Forelimb muscle (tissue), 1 donor: ENCODE measurements at places on chromosomes 2 and 18. TPM values are rescaled to one million over a fixed set of nuclear protein-coding genes. Genes with fewer than 3 reads are reported as not detected.

- no peak for DNase-seq
These were observed 183.5 kb downstream of the GLI2 start for GRCh38 chr2:120919216-120919615.

DNA sequence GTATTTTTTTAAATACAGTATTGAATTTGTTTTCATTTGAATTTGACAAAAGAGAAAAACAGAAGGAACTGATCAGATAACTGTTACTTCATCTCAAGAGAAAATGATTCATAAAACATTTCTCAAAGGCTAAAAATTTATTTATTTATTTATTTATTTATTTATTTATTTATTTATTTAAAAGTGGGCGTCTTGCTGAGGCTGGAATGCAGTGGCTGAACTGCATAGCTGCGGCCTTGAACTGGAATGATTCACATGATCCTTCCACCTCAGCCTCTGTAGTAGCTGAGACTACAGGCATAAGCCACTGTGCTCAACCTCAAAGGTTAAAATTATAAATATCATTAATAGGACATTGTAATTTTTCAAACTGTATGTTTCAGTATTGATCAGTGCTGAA is 4.5 kb upstream of the PUM2 start:
- no peak for DNase-seq

- DNase-seq: no peak
These were observed 698.2 kb downstream of the TRIB2 start for GRCh38 chr2:13414897-13415296.

DNA sequence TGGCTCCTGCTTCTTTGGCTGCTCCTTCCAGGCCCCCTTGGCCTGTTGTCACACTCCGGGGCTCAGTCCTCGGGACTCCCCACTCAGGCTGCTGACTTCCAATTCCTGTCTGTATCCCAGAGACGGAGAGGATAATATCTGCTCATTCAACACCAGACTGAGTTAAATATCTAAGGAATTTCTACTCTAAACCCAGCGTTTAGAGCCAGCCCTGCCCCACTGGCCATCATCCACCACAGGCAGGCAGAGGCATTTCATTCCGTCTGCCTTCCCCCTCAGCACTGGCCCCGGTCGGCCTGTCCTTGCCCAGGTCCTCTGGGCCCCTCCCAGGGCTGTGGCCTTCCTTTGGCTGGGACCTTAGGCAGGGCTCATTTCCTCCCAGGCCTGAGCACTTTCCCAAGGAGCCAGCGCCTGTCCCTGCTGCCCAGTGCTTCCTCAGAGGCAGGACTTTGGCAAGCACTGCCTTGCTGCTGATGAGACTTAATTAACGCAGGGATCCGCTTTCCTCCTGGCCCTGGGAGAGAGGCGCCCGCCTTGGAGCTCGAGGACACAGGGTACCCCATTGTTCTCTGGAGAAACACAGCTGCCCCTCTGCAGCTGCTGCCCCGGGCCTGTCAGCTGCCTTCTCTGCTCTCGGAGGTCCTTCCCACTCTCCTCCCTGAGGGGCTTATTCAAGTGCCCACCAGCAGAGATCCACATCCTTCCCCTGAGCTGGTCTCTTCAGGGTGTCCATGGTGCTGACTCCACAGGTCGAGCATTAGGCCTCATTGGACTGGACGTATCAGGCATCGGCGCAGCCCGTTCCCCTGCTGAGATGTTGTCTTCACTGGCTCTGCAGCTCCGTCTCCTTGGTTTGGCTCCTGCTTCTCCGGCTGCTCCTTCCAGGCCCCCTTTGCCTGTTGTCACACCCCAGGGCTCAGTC is 42.8 kb downstream of the ATOH8 start:
- DNase-seq: no peak

DNA sequence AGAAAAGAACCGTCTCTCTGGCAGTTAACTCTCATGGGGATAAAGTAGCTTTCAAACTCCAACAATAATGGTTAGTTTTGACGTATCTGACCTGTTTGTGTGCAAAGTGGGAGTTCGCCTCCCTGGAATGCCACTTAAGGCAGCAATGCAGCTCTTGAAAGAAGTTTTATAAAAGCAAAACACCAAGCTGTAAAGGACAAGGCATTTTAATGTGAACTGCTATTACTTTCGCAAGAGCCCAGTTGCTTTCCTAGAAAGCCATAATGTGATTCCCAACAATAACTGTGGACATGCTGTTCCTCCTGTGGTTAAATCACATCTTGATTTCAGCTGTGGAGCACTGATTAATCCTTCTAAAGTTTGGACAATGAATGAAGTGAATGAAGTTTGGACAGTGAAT is 303.7 kb downstream of the PTPRM start:
- DNase-seq: no peak

GRCh38 chr2:98772536-98772935 is 41.6 kb upstream of the MGAT4A start:
- no peak for DNase-seq

GRCh38 chr2:118723394-118723793 is 124.1 kb downstream of the EN1 start:
- no peak for DNase-seq

DNA sequence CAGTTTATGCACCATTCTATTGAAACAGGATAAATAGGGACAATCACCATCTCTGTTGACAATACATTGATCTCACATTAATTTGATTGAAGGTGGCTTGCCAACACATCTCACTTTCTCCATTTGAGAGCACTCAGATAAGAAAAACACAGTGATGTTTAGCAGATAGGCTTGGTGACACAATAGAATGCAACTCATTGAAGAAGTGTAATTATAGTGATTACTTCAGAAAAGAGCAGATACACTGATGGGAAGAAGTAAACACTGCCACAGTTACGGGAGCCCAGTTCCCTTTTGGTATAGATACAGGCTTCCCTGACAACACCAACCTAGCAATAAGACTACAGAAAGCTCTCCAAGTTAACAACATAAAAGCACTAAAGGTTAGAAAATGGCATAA is 89.1 kb downstream of the FIGN start:
- DNase-seq: no peak

- no peak for DNase-seq
These were observed 201.9 kb upstream of the APCDD1 start for GRCh38 chr18:10252494-10252893.

DNA sequence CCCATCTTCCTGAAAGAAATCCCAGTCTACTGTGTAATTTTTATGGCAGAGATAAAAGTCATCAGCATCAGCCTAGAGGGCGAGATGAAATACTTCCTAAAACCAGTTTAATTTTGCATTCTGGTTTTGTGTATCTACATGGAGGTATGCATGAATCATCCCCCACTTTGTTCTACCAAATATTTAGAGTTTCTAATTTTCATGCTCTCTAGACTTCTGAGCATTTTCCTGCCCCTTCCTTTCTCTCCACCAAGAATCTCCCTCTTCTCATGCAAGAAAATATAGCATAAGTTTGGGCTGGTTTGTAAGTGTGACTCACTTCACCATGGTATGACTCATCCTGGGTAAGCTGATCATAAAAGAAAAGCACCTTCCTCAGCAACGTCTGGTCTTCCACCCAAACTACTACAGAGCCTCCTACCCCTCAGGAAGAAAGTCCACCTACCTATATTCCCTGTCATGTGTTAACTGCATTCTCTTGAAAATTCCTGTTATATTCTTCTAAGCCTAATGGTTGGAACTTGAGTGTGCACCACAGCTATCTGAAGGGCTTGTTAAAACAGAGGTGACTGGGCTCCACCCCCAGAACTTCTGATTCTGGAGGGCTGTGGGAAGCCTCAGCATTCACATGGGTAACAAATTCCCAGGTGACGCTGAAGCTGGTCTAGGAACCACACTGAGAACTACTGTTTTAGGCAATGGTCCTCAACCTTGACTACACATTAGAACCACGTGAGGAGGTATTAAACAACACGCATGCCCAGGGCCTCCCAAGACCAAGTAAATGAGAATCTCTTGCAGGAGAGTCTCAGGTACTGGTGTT is 37.4 kb upstream of the RAPGEF4 start:
- no peak for DNase-seq

DNA sequence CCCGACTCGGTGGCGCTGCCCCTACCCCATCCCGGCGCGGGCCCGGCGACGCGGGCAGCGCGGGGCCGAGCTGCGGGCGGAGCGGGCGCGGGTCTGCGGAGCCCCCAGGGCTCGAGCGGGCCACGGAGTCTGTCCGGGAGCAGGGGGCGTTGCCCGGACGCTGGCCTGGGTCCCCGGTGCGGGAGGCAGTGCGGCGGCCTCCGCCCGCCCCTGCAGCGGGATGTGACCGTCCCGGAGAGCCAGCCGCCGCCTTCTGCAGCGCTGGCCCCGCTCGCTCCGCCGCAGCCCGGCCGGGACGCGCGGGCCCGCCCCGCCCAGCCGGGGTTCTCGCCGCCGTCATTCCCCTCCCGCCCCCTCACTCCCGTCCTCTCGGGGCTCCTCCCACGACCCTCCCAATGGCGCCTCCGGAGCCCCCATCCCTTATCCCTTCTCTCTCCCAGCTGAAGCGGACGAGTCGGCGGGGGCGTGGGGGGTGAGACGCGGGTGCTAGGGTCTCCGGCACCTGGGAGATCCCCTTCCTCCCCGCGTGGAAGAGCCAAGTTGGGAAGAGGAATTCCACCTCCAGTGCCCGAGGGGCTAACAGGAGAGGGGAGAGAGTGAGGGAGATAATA is at the start of gene FNDC4:
FNDC4 (minus strand) TSS at position 257 of the 611 bp plus-strand sequence. CDS start 521 bp downstream, outside the sequence.
- DNase-seq: no peak

DNA sequence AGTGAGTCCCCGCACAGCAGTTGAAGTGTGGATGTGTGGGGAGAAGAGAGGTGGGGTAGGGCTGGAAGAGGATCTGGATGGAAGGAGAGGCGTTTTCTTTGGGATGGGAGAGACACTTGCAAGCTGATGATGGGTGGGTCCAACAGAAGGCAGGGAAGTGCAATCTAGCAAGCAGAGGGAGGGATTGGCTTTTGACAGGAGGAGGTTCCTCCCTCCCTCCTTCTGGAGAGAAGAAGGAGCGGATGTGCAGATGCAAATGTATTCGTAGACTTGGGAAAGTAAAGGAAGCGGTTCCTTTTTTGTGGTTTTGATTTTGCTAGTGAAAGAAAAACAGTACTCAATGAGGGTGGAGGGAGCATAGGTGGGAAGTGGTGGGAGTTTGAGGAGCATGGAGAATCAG is 48.9 kb downstream of the LAMA3 start:
- no peak for DNase-seq

DNA sequence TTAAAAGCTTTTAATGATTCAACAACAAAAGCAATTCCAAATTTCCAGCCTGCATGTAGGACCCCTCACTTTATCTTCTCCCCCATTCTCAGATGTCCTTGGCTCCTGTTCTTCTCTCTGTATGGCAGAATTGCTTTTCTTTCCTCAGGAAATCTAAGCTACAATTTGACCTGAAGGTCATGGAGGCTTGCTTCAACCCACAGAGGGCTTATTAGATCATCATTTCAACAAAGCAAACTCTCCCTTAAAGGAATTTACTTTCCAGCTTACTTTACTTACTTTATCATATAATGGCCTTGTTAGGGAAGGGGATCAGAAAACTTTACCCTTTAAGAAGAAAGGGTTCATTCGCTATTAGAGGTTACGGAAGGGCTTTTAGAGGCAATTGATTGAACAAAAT is 211.5 kb downstream of the RAD51AP2 start:
- DNase-seq: no peak

DNA sequence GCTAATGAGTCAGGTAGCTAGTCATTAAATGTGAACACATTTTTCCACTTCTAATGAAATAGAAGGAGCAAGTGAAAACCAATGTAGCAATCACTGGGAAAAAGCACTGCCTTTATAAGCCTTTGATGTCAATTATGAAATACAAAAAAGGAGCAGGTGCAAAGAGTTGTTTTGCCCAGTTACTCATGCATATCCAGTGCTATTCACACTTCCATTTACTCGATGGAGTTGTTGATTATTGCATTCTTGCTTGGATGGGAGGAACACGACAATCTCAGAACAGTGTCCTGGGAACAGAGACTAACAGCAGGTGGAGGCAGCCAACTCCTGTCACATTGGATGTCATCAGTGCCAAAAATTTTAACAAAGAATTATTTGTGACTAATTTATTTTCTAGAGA is 372.5 kb downstream of the CBLN2 start:
- DNase-seq: no peak

DNA sequence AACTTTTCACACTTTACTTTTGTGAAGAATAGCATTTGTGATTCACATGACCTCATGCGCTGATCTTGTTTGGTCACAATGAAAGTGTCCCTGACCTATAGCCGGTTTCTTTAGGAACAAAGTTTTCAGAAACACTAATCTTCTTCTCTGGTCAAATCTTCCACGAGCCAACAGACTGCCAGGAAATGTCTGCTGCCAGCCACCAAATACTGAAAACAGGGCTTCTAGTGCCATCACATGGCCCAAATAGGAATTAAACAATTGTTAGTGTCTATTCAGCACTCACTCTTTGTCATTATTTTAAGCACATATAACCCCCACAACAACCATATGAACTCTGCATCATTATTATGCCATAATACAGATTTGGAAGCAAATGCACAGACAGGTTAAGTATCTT is 286.5 kb upstream of the SYT4 start:
- DNase-seq: no peak

DNA sequence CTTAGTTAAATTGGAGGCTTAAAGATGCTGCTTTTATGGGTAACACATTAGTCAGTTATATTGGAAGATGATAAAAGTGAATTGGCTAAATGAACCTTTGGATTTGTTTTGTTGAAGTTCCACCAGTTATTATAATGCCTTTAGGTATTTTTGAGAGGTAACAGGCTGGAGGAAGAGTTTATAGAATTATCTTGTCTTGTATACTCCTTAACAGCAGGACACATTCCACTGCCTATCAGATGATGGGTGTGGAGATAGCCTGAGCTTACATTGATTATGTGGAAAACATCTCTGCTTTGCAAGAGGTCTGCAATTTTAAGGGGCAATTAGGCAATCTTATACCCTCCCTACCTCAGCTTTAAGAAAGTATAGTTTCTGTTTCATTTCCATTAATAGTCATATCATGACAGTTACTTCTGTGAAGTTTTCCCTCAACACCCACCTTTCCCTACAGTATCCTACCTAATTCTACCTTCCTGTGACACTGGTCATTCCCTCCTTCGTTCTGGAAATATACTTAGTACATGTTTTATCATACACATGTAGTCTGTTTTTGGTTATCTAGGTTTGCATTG is 403.7 kb upstream of the SPRED2 start:
- DNase-seq: no peak

Gene COL4A3
- polyA plus RNA-seq: 0.16 TPM

Gene RAB6C
- polyA plus RNA-seq: 0.24 TPM

Gene SUPT7L
- 31.7 TPM for polyA plus RNA-seq

Gene HOXD9
- 7.6 TPM for polyA plus RNA-seq

Gene TDRD15
- polyA plus RNA-seq: not detected

Gene PEX13
- 23.9 TPM for polyA plus RNA-seq

Gene HOXD12
- not detected for polyA plus RNA-seq

Gene SIX3
- not detected for polyA plus RNA-seq

Gene PIEZO2
- 31.0 TPM for polyA plus RNA-seq

Gene OTX1
- not detected for polyA plus RNA-seq
